CD8-positive, alpha-beta memory T cell (primary cell): ENCODE measurements at places on chromosomes 5 and 9.

DNA sequence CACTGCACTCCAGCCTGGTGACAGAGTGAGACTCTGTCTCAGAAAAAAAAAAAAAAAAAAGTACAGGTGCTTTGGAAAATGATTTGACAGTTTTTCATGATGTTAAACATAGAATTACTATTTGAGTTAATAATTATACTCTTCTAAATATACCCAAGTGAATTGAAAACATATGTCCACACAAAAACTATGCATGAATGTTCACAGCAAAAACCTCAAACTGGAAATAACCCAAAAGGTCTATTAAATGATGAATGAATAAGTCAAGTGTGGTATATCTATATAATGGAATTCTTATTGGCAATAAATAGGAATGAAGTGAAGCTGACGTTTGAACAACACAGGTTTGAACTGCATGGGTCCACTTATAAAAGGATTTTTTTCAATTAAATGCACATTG lies 207.2 kb upstream of the DAB2 start:
- no peak for DNase-seq

GRCh38 chr5:126647071-126647470 lies 46.3 kb downstream of the PHAX start:
- DNase-seq: no peak

GRCh38 chr9:6055216-6055615 lies 39.8 kb upstream of the RANBP6 start:
- DNase-seq: no peak

DNA sequence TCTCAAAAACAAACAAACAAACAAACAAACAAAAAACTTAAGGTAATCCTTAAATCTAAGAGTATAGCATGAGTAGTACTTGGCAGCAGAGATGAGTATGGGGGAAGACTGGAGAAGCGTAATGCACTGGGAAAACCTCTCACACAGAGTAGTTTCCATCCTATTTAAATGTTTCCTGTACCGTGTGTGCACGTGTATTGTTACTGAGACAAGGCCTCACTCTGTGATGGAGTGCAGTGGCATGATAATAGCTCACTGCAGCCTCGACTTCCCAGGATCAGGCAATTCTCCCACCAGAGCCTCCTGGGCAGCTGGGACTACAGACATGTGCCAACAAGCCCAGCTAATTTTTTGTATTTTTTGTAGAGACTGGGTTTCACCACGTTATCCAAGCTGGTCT lies 2.9 kb downstream of the UIMC1 start:
- no peak for DNase-seq

DNA sequence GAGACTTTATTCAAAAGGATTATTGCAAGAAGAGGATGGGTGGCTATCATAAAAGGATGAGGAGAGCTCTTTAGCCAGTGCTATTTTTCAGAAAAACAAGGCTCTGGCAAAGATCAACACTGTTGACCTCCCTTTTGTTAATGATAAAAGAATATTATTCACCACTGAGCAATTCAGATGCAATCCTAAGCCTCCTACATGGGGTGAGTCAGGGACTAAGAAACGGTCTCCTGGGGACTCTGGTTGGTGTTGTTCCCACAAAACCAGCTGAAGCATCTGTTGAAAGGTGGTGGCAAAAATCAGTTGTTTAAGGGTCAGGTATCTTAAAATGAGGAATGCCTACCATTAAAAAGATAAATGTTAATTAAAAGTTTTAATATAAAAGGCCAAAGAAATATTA lies 7.7 kb upstream of the GCNT1 start:
- no peak for DNase-seq

- DNase-seq: no peak
These were observed 166.0 kb downstream of the SPATA31D1 start for GRCh38 chr9:82154573-82154972.

DNA sequence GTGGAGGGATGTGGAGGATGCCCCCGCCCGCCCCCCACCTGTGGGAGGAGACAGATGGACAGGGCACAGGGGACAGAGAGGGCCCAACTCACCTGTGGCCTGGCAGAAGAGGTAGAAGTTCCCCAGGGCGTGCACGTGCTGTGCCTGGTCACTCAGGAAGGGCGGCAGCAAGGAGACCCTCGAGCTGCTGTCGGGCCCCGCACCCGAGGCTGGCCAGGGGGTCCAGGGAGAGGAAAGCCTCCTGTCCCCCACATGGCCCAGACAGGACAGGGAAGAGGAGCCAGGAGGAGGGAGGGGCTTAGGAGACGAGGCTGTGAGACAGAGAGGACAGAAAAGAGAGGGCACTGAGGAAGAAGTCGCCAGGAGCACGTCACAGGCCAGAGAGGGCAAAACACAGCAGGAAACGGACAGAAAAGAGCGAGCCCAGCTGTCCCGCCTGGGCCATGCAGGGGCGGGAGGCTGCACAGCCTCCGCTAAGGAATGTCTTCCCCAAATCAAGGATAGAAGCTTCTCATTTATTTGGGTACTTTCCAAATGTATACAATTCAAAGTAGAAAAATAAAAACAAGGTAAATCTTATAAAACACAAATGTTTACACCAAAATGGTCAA lies 58.5 kb downstream of the SECISBP2 start:
- no peak for DNase-seq

DNA sequence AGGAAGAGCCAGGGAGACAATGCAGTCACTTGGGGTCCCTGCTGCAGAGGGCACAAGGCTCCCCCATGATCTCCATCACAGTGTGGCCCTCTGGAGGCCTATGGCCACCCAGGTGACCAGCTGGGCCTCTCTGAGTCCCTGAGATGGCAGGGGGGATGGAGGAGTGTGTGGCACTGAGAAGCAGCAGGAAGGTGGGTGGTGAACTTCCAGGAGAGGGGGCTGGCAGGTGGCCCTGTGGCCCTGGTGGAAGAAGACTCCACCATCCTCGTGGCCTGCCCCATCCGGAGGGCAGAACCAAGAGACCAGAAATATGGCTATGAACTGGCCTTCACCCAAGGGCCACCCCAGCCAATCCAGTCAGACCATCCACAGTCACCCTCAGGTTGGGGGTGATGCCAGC lies 31.7 kb upstream of the AFAP1L1 start:
- DNase-seq: no peak

DNA sequence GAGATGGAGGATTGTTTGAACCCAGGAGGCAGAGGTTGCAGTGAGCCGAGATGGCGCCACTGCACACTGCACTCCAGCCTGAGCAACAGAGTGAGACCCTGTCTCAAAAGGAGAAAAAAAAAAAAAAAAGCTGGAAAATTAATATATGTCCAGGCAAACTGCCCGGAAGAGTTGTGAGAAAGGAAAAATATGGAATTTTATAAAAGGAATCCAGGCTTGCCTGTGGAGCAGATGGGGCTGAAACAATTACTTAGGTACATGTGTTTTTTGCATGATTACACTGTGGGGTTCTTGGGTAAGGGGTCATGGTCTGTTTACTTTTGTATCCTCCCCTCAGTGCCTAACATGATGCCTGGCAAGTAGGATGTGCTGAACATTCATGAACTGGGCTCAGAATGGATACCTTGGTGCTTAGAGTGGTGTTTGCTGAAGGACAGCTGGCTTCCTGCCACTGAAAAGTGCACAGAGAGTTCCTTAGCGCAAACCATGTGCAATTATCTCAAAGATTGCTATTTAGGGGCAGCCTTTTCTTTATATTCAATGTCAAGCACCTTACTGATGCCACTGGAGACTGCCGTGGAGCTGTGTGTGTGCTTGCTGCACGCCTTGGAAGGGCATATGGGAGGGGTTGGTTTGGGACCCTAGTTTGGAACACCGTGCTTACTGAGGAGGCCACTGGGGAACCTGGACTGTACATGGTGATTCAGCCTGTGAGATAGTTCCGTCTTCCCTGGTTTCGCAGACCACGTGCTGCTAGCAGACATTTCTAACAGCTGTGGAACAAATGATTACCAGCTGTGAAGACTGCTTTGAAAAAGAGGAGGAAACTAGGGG lies 78.4 kb downstream of the MAP1B start:
- no peak for DNase-seq

DNA sequence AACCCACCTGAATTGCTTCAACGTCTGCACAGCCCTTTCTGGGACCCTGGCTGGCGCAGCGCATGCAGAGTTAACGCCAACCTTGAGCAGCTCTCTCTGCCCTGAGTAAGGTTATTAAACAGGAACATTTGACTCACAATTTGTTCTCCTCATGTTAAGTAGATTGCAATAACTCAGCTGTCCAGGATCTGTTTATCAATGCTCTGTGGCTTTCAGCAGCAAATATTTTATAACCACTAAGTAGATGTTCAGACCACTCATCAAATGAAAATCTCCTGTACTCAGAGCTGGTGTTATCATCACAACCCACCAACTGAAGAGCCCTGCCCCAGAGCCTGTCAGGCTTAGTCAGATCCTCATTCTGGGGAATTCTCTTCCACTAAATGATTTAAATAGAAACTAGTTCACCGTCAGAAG lies 403.0 kb downstream of the ZNF608 start:
- DNase-seq: no peak

DNA sequence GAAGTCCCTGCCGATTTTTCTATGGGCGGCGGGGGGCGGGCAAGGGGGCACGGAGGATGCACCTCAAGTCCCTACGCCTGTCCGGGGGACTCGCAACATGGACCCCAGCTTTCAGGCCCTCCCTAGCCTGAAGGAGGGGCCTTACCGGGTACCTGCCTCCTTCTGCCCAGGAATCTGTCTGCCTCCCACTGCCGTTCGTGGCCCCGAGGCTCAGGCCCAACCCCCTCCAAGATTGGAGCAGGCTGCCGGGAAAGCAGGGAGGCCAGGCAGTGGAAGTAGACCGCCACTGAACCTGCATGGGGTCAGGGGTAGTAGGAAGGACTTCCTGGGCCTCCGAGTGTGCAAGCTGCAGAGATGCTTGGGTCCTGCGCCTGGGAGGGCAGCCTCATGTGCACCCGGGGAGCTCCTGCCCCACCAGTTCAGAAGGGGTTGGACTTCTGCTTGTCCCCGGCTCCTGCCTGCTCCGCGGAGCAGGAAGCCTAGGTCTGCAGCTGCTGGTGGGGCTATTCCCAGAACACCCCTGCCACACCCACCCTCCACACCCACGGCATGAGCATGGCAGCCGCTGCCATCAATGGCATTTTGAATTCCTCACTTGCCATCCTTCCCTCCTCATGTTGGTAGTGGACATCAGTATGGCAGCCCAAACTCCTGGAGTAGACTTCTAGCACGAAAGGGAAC lies 1312.7 kb upstream of the ACO1 start:
- DNase-seq: no peak

DNA sequence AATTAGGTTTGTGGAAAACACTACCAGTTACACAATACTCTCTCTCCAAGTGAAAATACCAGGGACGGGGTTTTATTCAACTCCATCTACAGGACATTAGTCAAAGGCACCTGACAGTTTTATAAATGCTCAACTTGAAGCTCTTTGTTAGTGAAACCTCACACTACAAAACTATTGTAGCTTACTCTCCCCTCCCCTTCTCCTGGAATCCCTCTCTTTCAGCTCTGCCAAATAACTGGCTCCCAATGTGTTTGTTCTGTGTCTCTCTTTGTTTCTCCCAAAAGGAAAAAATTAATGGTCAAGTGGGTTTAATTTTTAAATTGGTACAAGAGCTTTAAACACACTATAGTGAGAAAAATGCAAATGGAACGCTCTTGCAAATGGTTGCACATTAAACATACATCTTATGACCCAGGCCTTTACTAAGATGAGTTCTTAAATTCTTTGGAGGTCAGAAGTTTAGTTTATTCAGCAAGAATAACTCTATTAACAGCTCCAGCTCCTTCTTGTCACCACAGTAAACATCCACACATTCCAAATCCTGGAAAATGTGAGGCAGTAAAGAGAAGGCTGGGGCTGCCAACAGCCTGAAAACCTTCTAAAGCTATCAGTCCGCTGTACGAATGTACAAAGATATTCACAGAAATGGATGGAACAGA lies 48.4 kb downstream of the ZNF608 start:
- no peak for DNase-seq

DNA sequence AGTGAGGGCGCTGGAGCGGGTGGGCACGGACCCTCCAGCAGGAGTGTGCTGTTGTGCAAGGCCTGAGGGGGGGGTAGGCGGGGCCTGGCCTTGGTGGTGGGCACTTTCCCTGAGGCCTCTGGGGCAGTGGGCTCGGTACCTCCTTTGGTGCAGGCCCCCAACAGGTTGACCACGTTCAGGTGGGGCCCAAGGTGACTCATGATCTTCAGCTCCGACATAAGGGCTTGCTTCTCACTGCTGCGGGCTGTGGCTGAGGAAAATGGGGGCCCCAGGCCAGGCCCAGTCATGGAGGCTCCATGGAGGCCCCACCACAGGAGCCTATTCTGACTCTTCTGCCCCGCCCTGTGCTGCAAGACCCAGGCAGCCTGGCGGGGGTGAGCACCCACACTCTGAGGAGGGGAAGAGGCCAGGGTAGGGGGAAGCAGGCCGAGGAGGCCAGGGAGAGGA lies 31.5 kb downstream of the PDGFRB start:
- DNase-seq: no peak

- DNase-seq: no peak
These were observed 49.3 kb downstream of the ALG2 start for GRCh38 chr9:99172124-99173091.

- DNase-seq: no peak
These were observed 292.9 kb upstream of the PUM3 start for GRCh38 chr9:3136686-3137346.

DNA sequence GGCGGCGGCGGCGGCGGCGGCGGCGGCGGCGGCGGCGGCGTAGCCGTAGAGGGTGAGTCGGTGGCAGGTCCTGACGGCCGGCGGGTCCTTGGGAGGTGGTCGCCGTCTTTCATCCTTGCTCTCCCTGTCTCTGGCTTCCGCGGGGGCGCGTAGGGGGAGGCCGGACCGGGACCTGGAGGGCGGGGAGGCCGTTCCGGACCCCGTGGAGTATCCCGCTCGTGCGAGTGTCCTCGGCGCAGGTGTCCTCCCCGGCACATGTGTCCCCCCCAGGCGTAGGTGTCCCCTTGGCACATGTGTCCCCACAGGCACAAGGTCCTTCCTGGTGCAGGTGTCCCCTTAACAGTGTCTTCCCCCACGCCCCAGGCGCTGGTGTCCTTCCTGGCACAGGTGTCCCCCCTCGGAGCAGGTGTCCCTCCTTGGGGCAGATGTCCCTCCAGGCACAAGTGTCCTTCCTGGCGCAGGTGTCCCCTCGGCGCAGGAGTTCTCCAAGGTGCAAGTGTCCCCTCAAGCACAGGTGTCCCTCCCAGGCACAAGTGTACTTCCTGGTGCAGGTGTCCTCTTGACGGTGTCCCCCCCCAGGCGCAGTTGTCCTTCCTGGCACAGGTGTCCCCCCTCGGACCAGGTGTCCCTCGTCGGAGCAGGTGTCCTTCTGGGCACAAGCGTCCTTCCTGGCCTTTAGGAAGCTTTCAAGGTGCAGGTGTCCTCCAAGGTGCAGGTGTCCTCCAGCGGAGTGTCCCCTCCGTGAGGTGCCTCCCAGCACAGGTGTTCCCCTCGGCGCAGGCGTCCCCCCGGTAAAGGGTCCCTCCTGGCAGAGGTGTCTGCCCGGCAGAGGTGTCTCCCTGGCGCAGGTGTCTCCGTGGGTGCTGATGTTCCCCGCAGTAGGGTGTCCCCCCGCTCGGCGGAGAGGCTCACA lies 519 bp downstream of the EXOC3 start:
- no peak for DNase-seq

DNA sequence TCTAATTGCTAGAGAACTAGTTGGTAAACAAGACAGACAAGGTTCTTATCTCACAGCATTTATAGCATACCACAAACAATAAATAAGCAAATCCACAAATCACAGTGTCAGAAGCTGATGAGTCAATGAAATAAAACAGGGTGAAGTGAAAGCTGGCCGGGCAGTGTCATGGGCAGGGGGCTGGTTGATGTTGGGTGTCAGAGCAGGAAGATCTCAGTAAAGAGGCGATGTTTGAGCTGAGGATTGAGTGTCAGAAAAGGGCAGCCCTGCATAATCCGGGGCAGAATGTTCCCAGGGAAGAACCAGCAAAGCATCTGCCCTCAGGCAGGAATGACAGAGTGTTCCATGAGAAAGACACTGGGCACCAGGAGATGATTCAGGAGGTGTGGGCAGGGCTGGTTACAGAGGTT lies 183.4 kb downstream of the GOLPH3 start:
- no peak for DNase-seq
